ENCODE measurements at places on chromosomes 16 and 17.

- DNase-seq, result no peak
Observed at GRCh38 chr17:55986817-55987216, 166.5 kb upstream of the ANKFN1 start.

GRCh38 chr17:35645923-35646322 is 58.8 kb downstream of the AP2B1 start:
- no peak for DNase-seq

- no peak for DNase-seq
Observed at GRCh38 chr17:73160980-73161630, 3.7 kb upstream of the SSTR2 start.

DNA sequence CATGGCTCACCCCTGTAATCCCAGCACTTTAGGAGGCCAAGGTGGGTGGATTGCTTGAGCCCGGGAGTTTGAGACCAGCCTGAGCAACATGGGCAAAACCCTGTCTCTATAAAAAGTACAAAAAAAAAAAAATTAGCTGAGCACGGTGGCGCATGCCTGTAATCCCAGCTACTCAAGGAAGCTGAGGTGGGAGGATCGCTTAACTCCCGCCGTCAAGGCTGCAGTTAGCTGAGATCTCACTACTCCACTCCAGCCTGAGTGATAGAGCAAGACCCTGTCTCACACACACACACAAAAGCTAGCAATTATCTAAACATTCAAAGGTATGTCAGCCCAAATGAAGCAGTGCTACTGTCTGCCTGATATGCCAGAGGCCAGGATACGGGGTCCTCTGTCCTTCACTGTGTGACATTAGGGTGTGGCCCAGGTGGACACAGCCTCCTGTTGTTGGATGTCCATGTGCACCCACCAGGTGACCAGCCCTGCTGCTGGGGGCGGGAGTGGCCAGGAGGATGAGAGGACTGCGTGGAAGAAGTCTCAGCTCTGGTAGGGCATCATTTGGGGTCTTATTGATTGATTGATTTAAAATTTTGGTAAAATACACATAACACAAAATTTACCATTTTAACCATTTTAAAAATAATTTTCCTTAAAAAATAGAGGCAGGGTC is 3.9 kb downstream of the NLRC3 start:
- DNase-seq, result no peak

- DNase-seq, result no peak
Observed at GRCh38 chr17:12257176-12257575, 236.5 kb downstream of the MAP2K4 start.

GRCh38 chr17:6903326-6903900 is 71.9 kb upstream of the TEKT1 start:
- no peak for DNase-seq

DNA sequence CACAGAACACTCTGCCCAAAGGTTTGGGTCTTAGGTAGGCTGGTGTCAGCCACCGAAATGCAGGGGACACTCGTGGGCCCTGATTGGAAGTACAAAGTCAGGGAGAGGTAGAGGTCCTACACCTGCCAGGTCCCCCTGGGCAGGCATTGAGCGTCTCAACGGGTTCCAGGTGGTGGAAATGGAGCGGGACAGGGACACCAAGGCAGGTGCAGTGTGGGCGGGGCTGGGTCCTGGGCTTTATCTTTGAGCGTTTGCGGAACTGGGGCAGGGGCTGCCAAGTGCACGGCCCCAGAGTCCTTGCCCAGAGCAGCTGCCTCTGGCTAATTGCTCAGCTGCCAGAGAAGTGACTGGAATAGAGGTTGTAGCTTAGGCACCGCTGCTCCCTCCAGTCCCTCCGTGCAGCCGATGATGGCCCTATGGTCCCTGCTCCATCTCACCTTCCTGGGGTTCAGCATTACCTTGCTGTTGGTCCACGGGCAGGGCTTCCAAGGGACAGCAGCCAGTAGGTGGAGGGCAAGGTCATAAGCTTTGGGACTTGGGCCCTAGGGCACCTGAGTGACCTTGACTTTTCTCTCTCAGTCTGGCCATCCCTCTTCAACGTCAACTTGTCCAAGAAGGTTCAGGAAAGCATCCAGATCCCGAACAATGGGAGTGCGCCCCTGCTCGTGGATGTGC is at the start of gene ZACN:
Gene ZACN, plus strand, starts transcription at position 323 of the 675 bp plus-strand sequence. Its CDS starts 83 bp downstream, at position 406.
- no peak for DNase-seq

GRCh38 chr16:17173281-17173680 is 297.5 kb downstream of the XYLT1 start:
- no peak for DNase-seq

All from stimulated activated CD8-positive, alpha-beta memory T cell treated with anti-CD3 and anti-CD28 coated beads, Interleukin-12 subunit alpha, Interleukin-12 subunit beta, amount 100 ng/mL, for 4 hours (primary cell).